ENCODE measurements at places on chromosomes 12 and 14. TPM values are rescaled to one million over a fixed set of nuclear protein-coding genes. Genes with fewer than 3 reads are reported as not detected.

Gene GLIPR1L2
- total RNA-seq, result not detected

Gene ATN1
- total RNA-seq, result 42.9 TPM

Gene CEBPE
- total RNA-seq, result 0.34 TPM

Gene CCDC196
- not detected for total RNA-seq

Gene ANG
- total RNA-seq, result 1.6 TPM

Gene GPATCH2L
- total RNA-seq, result 74.6 TPM

Gene SLC25A29
- 16.1 TPM for total RNA-seq

Gene POTEM
- total RNA-seq, result not detected

Gene RAD51AP1
- 33.0 TPM for total RNA-seq

Gene NANOG
- total RNA-seq, result not detected

Gene HELB
- 58.0 TPM for total RNA-seq

Gene EIF2S3B
- total RNA-seq, result 0.66 TPM

Gene PCNX1
- 80.0 TPM for total RNA-seq

Gene LBHD2
- not detected for total RNA-seq

Gene SLC6A15
- not detected for total RNA-seq

Gene FOS
- 15.5 TPM for total RNA-seq

Gene GUCY2C
- total RNA-seq, result not detected

Gene NEMP1
- 45.4 TPM for total RNA-seq

Gene NGB
- not detected for total RNA-seq

Gene HEATR5A
- 14.7 TPM for total RNA-seq

Gene ERBB3
- total RNA-seq, result 1.3 TPM

Gene DTX1
- 0.66 TPM for total RNA-seq

Gene LRTM2
- total RNA-seq, result not detected

Gene ST8SIA1
- total RNA-seq, result 0.86 TPM

All from T-helper 1 cell treated with Interleukin-12 subunit alpha and Interleukin-12 subunit beta and Interleukin-4 antibody, amounts not matched to agents 30 ng/mL and 1 ng/mL, for 36 hours (primary cell).